Skin of body (tissue), 3 donors: ENCODE measurements at places on chromosomes 4 and X.

DNA sequence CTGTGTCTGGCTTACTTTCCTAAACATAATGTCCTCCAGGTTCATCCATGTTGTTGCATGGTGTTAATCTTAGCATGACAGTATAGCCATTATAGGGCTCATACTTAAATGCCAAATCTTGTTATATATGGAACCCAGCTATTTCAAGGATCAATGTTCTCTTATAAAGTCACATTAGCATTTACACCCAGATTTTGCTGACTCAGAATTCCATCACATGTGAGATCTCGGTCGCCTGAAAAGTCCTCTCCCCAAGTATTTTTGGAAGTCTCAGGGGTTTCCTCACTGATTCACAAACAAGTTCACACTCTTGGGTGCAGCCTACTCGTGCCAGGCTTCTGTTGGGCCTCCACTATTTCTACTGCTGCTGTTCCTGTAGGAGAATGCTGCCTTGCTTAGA is 19.9 kb upstream of the C4orf51 start:
- no peak for DNase-seq

GRCh38 chr4:143405075-143405730 is 68.5 kb downstream of the GAB1 start:
- DNase-seq: no peak

DNA sequence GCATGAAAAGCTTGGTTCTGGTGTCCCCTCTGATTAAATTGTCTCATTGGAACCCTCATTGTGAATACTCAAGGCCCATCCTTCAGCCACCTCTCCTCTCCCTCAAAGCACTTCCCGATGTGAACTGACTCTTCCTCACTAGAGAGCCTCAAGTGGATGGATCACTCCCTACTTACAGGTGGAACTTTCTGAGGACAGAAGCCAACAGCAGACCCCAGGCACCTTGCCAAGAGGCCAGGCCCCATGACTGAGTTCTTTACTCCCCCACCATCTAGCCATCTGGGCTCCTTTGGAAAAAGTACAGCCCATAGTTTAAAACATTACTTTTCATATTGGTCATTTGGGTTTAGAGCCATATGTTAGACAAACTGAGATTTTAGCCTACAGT is 224.1 kb downstream of the SHROOM3 start:
- no peak for DNase-seq

- DNase-seq: no peak
Observed at GRCh38 chr4:122669911-122670738, 49.3 kb upstream of the IL21 start.

- no peak for DNase-seq
Observed at GRCh38 chrX:69501429-69501828, 2.7 kb upstream of the NALF2 start.

GRCh38 chr4:101262683-101263082 is 84.6 kb downstream of the PPP3CA start:
- no peak for DNase-seq

DNA sequence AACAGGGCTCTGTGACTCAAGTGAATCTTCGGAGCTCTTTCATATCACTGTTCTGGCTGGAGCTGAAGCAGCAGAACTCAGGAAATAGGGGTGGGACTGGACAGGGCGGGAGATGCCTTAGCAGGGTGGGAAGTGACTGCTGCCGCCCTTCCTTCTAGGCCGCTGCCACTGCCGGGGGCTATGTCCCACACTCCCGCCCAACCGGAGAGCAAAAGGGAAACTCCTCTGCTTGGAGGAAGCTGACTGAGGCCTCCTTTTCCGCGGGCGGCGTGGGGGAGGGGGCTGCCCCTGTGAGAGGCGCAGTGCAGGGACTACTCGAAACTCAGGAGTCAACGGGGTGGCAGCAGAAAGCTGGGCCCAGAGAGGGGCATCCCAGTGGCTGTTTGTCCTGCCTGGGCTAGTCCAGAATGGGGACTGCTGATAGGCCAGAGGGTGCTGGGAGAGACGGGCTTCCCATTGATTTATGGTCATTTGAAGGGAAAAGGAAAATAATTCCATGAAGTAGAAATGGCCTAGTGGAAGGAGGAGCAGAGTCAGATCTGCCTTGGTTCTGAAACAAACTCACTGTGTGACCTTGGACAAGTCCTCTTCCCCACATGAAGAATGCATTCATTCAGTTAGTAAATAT is 36.9 kb downstream of the STARD8 start:
- DNase-seq: no peak

DNA sequence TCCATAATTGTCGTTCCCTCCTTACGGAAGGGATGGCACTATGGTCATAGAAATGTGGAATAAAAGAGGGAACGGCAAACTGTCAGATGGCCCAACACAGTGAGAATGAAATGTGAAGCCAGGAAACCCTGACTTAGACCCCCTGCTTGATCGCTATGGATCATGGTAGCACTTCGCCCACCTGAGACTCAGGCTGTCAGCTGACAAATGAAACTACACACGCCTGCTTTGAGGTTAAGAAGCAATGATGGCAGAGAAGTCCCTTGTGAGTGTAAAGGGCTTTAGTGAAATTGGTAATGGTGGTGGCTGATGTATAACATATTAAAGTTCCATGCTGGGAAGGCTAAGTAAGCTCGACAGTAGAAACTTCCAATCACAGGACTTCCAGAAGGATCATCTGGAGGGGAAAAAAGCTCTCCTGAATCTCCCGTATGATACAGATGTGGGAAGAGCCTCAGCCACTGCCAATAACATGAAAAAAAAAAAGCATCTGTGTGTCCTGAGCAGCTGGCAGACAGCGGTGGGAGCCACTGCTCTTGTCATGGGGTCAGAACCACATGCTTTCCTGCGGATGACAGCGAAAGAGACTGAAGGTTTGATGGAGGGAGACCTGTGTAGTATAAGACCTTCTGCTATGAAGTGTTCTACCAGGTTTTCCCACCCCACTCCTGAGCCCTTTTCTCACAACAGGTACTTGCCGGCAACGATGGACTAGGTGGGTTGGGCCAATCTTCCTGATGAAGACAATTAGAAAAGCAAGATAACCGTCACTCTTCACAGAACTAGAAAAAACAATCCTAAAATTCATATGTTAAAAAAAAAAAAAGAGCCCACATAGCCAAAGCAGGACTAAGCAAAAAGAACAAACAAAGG is 107.6 kb downstream of the AFAP1 start:
- no peak for DNase-seq

GRCh38 chr4:40300371-40301162 is 34.6 kb upstream of the CHRNA9 start:
- DNase-seq: no peak

- peak; percentile 82 for DNase-seq
Observed at GRCh38 chr4:153260553-153261300, 56.5 kb downstream of the TRIM2 start.

DNA sequence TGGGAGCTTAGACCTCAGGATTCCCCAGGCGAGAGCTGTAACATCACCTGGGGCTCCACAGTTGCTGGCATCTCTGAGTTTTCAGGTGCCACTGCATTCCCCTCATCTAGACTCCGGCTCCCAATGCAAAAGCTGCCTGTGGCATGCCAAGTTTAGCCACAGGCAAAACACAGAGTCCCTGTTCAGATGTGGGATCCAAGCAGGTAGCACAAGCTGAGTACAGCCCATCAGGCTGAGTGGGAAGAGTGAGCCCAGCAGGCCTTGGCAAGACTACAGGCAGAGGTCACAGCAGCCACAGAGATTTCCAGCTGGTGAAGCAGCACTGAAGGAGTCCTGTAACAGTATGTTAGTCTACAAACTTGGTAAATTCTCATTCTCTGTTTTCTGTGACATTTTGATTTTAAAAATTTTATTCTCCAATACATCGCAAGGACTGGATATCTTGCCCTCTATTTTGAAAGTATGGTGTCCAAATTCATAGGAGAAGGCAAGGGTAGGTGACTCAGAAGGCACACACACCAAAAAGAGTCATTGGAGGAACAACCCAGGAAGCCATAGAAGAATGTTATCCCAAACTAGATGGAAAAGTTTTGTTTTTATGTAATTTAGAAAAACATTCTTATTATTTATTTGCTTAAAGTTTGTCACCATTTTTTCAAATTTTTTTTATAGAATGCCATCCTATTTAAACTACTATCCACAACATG is 13.6 kb upstream of the CXCL2 start:
- DNase-seq: no peak

- no peak for DNase-seq
Observed at GRCh38 chrX:100975212-100975611, 5.7 kb downstream of the ARL13A start.

- no peak for DNase-seq
Observed at GRCh38 chrX:68686097-68686977, 38.9 kb downstream of the STARD8 start.

GRCh38 chr4:26220696-26221095 is 100.1 kb upstream of the RBPJ start:
- peak; percentile 69 for DNase-seq

GRCh38 chr4:106264331-106264728 is 51.7 kb downstream of the TBCK start:
- DNase-seq: no peak

DNA sequence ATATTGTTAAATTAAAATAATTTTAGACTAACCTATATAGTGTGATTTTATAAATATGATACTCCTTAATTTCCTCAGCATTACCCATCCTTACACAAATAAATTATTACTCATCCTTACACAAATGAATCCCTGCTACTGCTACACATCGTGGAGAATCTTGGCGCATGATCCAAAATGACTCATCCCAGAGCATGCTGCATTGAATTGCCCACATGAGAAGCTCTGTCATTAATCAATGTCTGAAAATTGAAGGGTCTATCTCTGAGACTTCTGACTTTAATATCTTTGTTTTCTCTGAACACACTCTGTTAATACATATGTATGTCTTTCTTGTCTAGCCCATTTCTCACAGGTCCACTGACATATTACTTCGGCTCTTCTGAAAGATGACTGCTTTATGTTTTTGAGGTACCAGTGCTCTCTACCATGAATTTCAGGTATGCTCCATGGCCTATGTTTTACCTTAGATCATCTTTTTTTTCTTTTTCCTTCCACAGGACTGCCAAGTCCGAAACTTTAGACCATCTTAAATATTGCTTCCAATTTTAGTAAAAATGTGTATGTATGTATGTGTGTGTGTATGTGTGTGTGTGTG is 15.7 kb upstream of the DUSP21 start:
- peak; percentile 11 for DNase-seq

- no peak for DNase-seq
Observed at GRCh38 chr4:123740236-123740635, 343.6 kb downstream of the SPRY1 start.

DNA sequence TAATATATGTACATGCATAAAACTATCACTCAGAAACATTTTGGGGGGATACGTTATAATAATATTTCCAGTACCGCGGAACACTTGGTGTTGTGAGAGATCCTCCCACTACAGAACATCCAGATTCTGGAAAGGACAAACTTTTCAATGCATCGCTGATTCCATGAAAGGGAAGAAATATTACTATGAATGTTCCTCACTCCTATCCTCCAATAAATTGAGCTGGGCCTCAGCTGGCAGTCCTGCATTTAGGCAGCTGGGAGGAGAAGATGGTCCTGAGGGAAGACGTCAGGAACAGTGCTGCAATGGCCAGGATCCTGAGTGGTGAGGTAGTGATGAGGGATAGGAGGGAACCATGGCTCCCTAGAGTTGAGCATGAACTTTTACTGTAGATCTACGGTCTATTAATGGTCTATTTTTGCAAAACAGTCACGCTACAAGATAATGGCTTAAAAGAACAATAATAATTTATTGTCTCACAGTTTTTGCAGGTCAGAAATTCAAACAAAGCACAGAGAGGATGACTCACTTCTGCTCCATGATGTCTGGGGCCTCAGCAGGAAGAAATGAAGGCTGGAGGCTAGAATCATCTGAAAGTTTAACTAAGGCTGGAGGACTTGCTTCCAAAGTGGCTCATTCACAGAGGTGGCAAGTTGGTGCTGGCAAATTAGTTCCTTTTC is 538.1 kb downstream of the STIM2 start:
- peak; percentile 85 for DNase-seq

DNA sequence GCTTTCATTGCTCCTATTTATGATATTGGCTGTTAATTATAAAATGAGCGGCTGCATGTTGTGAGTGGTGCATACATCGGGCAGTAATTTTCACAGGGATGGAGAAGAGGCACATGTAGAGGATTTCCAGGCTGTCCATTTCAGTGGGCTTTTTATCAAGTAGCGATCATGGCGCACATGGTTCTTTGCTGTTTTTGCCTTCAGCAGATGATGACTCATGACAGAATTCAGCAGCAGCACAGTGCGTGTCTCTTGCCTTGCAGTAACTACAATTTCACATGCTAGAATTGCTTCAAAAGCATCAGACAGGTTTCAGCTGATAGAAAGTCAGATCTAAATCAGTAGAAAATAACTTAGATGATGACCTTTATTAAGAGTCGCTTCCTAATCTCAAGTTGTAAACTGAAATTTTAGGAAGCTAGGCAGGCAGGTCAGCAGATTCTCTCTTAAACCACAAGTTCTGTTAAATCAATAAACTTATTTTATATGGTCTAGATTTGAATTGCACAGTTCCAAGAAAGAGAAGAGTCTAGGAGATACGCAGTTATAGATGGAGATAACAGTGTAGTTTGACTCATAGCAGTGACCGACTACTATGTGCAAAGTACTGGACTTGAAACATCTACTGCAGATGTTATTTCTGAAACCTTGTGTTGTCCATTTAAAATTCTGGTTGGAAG is 35.8 kb downstream of the LRP2BP start:
- no peak for DNase-seq

DNA sequence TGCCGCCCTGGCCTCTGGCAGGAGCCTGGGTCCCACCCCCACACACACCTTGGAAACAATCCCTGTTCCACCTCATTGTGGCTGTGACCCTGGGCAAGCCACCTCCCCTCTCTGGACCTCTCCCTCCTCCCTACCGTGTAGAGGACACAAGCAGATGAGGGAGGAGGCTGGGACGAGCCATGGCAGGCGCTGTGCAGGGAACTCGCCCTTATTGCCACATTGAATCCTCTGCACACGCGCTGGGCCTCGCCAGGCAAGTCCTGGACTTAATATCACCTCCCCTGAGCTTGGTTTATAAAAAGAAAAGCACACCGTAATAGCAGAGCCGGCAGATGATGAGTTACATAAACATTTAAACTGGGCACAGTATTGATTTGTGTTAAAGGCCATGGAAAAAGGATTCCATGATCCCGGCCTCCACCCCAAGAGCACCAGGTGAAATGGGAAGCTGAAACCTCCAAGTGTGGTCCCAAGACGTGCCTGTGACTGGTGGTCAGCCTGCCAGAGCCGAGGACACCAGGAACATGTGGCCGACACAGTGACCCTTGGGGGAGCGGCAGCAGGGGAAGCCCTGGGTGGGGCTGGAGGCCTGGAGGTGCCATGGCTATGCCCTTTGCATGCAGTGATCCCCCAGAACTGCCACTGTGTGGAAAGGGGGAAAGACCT is 81.1 kb downstream of the PPP2R2C start:
- no peak for DNase-seq
